ENCODE measurements at places on chromosomes 4 and X.

GRCh38 chr4:20203508-20203907 is 48.2 kb upstream of the SLIT2 start:
- DNase-seq: no peak

DNA sequence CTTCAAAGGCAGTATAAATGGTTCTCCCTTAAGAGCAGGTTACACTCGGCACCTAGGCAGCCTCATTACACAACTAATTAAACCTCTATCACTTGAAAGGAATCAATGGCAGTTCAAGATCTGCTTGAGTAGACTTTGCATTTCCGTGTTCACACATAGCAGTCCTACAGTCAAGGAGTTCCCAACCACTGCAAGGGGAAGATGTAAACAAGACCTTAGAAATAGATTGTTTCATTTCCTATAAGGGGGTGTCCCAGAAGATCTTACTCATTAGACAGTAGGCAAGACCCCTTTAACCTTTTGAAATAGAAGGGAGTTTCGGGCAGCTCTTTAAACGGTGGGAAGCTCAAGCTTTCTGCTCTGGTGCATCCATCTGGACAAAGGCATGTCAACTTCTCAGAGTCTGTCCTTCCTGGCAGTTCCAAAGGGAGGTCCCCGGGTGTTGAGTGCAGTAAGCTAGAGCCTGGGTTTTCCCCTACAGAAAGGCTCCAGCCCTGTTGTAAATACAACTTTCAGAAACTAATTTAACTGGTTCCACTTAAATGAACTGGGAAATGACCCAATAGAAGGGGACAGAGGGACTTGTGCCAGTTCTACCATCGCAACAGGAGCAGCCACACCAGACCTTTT is 150.8 kb downstream of the RBMX2 start:
- DNase-seq: no peak

GRCh38 chrX:107135049-107135964 is 16.7 kb upstream of the RBM41 start:
- no peak for DNase-seq

GRCh38 chr4:10183462-10183861 is 66.9 kb upstream of the WDR1 start:
- no peak for DNase-seq

DNA sequence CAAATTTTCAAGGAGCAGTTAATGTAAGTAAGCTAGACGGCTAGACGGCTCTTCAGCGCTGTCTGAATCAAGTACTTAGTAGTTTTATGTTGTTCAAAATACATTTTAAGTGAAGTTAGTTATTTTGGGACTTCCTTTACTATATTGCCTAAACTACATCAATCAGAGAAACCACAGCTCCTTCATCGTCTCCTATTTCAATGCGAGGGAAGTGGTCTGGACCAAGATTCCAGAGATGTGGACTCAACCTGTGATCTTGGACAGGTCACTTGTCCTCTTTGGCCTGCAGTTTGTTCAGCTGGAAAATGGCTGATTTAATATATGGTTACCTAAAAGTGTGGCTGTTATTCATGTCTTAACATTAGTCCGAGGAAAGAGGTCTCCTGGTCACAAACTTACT is 10.6 kb downstream of the ING2 start:
- DNase-seq: no peak

GRCh38 chr4:181213551-181213950 is 1029.7 kb upstream of the TENM3 start:
- DNase-seq: no peak

DNA sequence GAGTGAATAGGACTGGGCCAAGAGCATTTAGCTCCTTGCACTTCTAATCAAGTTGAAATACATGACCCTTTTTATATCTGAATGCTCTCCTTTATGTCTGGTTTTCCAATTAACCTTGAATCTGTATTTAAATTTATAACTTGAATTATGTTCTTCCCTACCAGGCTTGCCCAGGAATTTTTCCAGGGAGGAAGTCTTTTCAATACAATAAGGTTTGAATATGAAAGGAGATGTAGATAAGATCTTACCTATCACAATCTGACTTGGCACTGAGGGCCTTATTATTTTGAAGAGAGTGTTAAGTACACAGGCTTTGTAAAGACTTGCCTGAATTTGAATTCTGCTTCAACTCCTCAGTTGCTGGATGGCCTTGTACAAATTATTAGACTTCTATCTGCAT is 555.7 kb downstream of the PCDH7 start:
- no peak for DNase-seq

DNA sequence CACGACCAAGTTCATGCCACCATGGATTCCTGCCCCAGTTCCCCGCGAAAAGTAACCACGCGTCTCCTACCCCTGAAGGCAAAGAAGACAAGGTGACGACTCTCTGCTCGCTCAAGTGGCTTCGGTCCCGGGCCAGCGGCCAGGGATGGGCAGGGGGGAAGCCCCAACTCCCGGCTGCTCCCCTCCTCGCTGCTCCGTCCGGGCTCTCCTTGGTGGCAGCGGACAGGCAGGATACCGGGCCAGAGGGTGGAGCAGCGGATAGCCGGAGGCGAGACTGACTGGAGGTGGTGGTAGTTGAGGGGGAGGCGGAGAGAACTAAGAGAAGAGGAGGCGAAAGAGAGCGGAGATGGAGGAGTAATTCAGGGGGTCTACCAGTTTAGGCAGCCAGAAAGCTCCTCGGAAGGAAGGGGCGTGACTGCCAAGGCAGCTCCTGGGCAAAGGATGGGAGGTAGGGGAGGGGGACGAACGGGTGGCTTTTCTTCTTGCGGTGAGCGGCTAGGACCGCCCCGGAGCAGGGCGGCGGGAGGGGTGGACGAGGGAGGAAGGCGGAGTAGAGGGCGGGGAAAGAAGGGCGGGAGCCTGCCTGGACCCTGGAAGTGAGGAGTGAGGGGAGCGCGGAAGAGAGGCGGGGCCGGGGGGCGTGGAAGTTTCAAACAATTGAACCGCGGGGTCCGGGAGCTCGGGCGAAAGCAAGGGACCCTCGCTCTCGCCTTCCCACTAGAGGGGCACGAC is at the start of gene AMOT:
TSS of gene AMOT (minus strand) at position 450 of the 732 bp plus-strand sequence. CDS start 17,705 bp downstream, outside the sequence.
- DNase-seq: no peak

DNA sequence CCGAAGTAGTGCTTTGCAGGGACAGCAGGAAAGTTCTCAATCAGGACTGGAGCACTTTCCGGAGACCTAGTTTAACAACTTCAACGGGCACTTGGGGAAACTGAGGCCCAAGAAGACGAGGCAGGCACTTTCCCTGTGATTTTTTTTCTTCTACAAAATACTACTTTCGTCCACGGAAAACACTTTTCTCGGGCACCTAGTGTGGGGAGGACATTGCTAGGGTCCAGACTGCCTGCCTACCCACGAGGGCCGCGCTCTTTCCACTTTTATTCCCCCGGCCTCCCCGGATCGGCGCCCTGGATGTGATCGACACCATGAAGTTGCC is 125.4 kb upstream of the CXorf66 start:
- DNase-seq: no peak

GRCh38 chrX:124791492-124792095 is 445.2 kb downstream of the SH2D1A start:
- no peak for DNase-seq

GRCh38 chr4:156972379-156973015 is 898 bp upstream of the PDGFC start:
- no peak for DNase-seq

DNA sequence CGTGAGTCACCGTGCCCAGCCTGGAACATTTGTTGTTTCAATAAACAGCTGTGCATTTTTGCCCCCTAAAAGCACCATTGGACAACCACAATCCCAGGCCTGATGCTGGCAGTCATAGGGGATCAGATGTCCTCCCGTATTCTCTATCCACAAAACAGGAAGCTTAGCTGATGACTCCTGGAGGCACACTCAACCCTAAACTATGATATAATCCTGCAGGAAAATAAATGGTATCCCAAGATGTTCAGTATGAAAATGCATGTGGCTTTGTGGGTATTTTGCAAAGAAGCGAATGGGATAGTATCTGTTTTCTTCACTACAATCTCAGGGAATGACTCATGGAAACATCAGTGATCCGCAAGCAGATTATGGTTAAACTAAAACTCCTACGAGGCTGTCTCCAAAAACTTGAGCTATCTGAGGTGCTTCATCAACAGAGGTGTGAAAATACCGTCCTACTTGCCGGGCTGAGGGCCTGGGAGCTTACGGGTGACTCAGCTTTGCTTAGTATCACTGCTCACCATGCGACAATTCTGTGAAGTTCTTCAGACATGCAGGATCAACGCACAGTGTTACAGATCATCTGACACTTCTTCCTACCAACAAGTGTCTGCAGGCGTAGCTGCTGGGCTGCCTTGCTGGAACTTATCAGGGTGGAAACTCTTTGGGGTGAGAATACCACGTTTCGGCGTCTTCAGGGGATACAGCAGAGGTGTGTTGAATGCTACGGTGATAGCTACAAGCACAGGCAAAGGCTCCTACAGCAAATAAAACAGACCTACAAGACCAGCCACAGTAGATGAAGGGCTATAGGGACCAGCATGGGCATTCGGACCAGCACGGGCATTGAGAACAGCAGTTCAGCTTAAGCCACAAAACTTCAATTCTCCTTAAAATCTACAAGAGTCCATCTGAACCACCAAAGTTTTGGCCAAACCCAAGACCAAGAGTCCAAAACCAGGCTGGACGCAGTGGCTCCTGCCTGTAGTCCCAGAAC is 148.5 kb downstream of the DHRSX start:
- DNase-seq: no peak

DNA sequence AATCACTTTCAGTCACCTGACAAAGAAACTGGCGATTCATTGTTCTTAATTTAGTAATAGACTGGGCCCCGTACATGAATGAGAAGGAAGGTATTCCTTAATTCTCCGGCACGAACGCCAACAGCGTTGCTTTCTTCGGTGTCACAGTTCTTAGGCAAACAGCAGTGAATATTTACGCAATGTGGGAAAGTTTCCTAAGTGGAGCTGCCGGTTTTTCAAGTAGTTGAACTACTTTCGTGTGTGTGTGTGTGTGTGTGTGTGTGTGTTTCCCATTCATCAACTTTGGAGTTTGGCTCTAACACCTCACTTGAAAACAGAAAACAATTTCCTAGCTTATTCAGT is 651 bp downstream of the NXT2 start:
- DNase-seq: no peak

DNA sequence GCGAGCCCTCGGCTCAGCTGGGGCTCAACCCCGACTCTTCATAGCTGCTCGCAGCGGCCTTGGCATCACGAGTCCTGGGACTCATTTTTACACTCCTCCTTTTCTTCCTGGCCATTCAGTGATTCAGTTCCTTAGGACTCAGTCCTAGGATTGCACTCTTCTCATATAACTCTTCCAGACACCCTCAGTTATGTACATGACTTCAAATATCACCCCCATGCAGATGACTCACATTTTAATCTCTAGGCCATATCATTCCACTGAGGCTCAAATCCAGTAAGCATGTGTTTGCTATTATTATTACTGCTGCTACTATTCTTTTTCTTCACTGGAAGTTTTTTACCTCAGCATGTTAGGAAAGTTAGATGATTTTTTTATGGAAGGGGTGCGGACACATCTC is 14.4 kb downstream of the ITGB1BP2 start:
- DNase-seq: no peak

GRCh38 chr4:157444014-157444413 is 223.5 kb downstream of the GRIA2 start:
- no peak for DNase-seq

GRCh38 chrX:99939883-99940232 is 470.2 kb downstream of the PCDH19 start:
- no peak for DNase-seq

DNA sequence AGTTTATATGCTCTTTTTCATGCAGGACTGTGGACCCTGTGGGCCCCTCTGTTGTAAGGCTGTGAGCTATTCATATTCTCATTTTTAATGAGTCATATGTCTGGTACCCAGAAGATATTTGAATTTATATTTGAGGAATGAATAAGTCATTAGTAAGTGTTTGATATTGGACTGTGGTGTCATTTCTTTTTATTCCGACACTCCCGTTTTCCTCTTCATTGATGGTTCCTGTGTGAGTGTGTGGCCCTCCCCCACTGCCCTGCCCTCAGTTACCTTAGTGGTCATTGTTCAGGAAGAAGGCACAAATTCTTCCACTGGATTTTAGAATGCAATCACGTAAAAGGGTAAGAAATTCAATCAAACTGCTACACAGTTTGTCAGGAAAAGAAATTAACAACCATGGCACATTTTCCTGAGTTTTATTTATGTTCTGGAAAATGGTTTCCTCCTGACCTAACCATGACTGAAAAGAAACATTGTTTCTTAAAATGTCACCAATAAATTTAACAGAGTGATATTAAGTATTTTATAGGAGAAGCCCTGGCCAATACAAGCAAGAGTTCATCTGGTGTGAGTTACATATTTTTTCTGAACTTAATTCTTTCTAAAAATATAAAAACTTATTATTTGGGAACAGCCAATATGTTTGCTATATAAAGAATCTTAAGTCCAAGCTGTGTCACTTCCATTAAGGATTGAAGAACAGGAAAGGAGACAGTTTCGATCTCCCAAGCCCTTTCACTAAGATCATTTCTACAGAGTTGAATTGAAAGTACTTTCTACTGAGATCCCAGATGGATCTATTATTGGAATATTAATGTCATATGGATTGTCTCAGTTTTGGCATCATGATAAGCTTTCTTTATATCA is 370.5 kb upstream of the ANXA10 start:
- no peak for DNase-seq

GRCh38 chrX:135410861-135411627 is 10.7 kb upstream of the SMIM10L2A start:
- no peak for DNase-seq

DNA sequence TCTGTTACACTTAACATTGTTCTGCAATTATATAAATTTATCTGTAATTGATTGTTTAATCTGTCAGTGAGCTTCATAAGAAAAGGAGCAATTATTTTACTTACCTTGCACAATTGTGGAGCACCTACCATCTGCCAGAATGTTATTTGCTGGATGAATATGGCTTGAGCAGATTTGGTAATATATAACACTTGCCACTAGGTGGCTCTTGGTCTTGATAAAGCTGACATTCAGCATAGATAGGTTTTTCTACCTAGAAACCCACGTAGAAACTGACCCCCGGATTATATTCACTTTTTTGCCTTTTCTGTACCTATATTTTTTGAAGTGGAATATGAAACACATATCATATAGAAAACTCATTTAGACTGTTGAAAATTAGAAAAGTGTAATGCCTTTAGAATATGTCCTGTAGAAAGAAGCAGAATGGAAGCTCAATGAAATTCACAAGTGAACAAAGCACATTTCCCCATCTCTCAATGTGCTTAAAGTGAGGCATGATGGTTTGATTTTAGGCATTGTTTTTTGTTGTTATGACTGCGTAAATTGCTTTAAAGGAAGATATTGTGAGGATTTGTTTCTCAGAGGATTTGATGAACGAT is 9.5 kb downstream of the RBPJ start:
- DNase-seq: no peak

GRCh38 chr4:127778102-127778501 is 4.0 kb upstream of the HSPA4L start:
- DNase-seq: no peak

DNA sequence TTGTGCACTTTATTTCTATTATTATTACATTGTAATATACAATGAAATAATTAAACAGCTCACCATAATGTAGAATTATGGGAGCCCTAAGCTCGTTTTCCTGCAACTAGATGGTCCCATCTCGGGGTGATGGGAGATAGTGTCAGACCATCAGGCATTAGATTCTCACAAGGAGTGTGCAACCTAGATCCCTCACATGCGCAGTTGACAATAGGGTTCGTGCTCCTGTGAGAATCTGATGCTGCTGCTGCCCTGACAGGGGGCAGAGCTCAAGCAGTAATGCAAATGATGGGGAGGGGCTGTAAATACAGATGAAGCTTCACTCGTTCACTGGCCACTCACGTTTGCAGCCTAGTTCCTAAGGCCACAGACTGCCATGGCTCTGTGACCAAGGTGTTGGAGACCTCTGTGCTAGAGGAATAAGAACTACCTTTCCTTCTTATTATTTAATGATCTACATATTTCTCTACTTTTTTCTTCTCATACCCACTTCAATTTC is 492.9 kb upstream of the INTU start:
- DNase-seq: no peak
